Ovary (tissue), 10 donors: ENCODE measurements at places on chromosomes 16 and 17. TPM values are rescaled to one million over a fixed set of nuclear protein-coding genes. Genes with fewer than 3 reads are reported as not detected.

HIC1 gene
- total RNA-seq, result 41.0 TPM

ABCA8 gene
- total RNA-seq, result 218 TPM

TAC4 gene
- not detected for total RNA-seq

GRCh38 chr17:76266244-76266938 lies 1.2 kb downstream of the UBALD2 start:
- H3K27me3 ChIP-seq, result no peaks in the 10 kb centered on the region
- H3K27ac ChIP-seq, result peak overlapping the region; percentile 78
- peak; percentile 34 for DNase-seq
- H3K36me3 ChIP-seq, result no peaks in the 10 kb centered on the region

GRCh38 chr17:29837531-29837930 lies 92.5 kb downstream of the SSH2 start:
- H3K27ac ChIP-seq, result no peak overlapping the region
- H3K4me3 ChIP-seq, result no peak overlapping the region
- H3K27me3 ChIP-seq, result no peaks in the 10 kb centered on the region
- H3K36me3 ChIP-seq, result no peaks in the 10 kb centered on the region
- H3K4me1 ChIP-seq, result no peaks in the 10 kb centered on the region
- DNase-seq, result no peak

DNA sequence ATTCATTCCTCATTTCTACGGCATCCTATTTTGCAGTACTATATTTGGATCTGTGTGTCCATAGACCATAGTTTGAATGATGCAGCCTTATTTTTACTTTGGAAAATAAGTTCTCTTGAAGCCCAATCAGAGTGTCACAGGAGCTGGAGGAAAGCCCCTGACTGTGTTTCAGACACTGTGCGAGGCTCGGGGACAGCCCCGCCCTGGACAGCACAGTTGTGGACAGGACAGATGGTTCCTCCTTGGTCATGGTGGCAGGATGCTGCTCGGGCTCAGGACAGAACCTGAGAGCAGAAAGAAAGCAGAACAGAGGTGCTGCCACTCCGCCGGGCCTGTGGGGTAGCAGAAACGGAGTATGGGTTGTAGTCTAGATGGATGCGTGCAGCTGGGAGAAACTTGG lies 22.9 kb downstream of the BANP start:
- no peaks in the 10 kb centered on the region for H3K4me1 ChIP-seq
- H3K4me3 ChIP-seq, result no peak overlapping the region
- H3K27me3 ChIP-seq, result no peaks in the 10 kb centered on the region
- no peaks in the 10 kb centered on the region for H3K36me3 ChIP-seq

GRCh38 chr17:44084131-44084538 lies 13.6 kb downstream of the G6PC3 start:
- H3K27me3 ChIP-seq, result no peaks in the 10 kb centered on the region
- no peak overlapping the region for H3K27ac ChIP-seq
- no peak overlapping the region for H3K4me3 ChIP-seq
- H3K4me1 ChIP-seq, result peaks cover 2% of the 10 kb centered on the region
- H3K36me3 ChIP-seq, result no peaks in the 10 kb centered on the region
- no peak for DNase-seq

DNA sequence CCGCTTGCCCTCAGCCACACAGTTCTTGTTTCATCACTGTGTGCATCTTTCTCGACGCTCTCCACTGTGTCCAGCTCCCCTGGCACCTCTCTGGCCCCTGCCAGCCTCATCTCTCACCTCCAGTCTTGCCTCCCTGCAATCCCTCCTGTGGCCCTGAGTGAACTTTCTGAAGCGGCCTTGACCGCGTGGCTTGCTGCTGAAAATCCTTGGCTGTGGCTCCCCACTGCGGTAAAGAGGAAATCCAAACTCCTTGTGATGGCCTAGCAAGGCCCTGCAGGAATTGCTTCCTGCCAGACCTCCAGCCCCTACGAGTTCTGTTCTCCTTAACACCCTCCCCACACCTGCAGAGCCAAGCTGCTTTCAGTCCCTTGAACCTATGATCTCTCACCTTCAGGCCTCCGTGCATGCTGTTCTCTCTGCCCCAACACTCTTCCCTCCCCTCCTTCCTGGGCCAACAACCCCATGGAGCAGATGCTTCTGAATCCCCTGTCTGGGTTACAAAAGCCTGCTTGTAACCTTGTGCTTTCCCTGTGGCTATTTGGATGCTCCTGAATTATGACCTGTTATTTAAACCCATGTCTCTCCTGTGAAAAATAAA lies 33.6 kb upstream of the BRD7 start:
- no peaks in the 10 kb centered on the region for H3K36me3 ChIP-seq
- DNase-seq, result no peak
- no peaks in the 10 kb centered on the region for H3K4me1 ChIP-seq
- no peaks in the 10 kb centered on the region for H3K27me3 ChIP-seq
- H3K4me3 ChIP-seq, result no peak overlapping the region

DNA sequence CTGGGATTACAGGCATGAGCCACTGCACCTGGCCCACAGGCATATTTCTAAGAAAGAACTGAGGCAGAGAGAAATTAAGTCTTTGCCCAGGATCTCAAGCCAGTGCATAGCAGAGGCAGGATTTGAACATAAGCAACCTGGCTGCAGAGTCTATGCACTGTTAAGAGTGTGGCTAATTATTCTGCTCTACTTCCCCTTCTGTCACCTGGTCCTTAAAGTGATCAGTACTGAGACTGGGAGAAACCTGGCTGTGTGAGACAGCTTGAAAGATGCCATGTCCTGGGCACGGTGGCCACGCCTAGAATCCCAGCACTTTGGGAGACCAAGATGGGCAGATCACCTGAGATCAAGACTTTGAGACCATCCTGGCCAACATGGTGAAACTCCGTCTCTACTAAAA lies 58.1 kb downstream of the IQCK start:
- H3K4me1 ChIP-seq, result peaks cover under 1% of the 10 kb centered on the region
- H3K36me3 ChIP-seq, result no peaks in the 10 kb centered on the region
- no peak for DNase-seq
- H3K27me3 ChIP-seq, result no peaks in the 10 kb centered on the region
- no peak overlapping the region for H3K4me3 ChIP-seq

DNA sequence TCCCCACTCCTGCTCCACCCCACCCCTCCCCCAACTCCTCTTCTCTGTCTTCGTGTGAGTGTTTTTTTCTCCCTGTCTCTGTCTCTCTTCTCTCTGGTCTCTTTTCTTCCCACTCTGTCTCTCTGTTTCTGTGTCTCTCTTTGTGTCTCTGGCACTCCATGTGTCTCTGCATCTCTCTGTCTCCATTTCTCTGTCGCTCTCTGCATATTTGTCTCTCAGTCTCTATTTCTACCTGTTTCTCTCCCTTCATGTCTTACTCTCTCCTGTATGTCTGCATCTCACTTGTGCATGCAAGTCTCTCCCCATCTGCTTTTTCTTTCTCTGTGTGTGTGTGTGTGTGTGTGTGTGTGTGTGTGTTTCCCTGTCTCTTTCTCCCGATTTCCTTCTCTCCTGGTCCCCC lies 68.2 kb downstream of the LYRM1 start:
- no peaks in the 10 kb centered on the region for H3K4me1 ChIP-seq
- H3K36me3 ChIP-seq, result no peaks in the 10 kb centered on the region
- DNase-seq, result no peak
- H3K4me3 ChIP-seq, result no peak overlapping the region
- H3K27ac ChIP-seq, result no peak overlapping the region

DNA sequence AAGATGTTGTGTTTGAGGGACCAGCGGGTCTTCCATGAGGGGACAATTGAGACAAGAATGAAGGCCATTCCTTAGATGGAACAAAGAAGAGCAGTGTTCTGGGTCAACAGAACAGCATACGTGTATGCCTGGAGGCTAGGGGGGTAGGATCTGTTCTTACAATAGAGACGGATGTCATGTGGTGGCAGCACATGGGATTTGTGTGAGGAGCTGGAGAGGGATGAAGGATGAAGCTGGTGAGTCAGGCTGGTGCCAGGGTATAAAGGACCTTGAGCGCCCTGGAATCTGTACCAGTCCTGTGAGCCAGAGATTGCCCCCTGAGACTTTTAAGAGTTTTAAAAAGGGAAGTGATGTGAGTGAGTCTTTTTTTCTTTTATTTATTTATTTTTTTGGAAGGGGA lies 22.8 kb upstream of the WFDC1 start:
- DNase-seq, result no peak
- H3K27ac ChIP-seq, result no peak overlapping the region
- no peaks in the 10 kb centered on the region for H3K27me3 ChIP-seq
- H3K36me3 ChIP-seq, result no peaks in the 10 kb centered on the region

DNA sequence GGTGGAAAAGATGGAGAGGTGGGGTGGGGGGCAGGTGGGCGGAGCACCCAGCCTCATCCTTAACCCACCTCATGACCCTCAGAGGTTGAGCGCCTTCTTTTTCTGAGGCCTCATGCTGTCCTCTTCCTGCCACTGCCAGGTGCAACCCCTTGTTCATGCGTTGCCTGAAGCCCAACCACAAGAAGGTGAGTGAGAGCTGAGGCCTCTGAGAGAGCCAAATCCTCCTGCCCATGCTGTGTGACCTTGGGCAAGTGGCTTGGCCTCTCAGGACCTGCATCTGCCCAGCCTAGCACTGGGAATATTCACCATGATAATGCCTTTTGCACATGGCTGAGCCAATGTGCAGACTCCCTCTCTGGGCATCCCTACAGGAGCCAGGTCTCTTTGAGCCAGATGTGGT lies 32.1 kb downstream of the MYO15A start:
- H3K36me3 ChIP-seq, result no peaks in the 10 kb centered on the region
- H3K27me3 ChIP-seq, result no peaks in the 10 kb centered on the region
- H3K4me1 ChIP-seq, result no peaks in the 10 kb centered on the region
- no peak overlapping the region for H3K4me3 ChIP-seq
- no peak overlapping the region for H3K27ac ChIP-seq

GRCh38 chr16:66928702-66929388 lies 3.5 kb upstream of the RRAD start:
- H3K27me3 ChIP-seq, result no peaks in the 10 kb centered on the region
- DNase-seq, result no peak
- H3K4me1 ChIP-seq, result peaks cover 9% of the 10 kb centered on the region
- H3K4me3 ChIP-seq, result no peak overlapping the region

GRCh38 chr16:6374821-6375220 lies 957.8 kb upstream of the RBFOX1 start:
- no peak for DNase-seq
- H3K4me1 ChIP-seq, result no peaks in the 10 kb centered on the region
- no peaks in the 10 kb centered on the region for H3K36me3 ChIP-seq
- no peak overlapping the region for H3K27ac ChIP-seq
- H3K27me3 ChIP-seq, result no peaks in the 10 kb centered on the region

DNA sequence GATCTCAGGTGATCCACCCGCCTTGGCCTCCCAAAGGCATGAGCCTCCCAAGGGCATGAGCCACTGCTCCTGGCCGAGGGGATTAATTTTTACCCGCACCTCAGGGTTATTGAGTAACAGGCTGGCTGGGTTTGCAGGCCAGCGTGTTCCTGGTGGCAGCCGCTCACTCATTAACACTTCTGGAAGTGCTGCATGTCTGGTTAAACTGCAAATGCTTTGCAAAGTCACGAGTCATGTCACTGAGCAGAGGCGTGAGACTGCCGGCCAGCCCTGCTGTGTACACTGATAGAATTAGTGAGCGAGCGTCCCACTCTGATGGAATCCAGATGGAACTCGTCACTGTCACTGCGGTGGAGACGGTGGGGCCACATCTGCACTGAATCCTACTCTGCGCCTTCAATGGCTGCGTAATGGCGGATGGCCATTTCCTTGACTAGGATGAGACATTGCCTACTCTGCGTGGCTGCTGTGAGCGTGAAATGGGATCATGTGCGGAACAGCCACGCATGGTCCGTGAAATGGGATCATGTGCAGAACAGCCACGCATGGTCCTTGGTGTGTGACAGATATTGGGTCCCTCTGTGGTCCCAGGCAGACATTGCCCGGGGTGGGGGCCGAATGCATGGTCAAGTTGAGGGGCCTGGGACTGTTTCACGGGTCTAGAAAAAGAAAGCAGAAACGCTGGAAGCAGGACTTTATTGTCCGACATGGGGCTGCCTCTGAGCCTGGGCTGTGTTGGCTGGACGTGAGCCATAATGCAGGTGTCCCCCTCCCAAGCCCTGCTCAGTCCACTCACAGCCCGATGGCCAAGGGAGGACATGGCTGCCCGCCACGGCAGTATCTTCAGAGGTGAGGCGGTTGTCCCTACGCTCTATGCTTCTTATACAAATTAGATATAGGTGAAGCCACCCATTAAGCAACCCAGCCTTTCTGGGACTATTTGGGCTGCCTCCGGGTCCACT lies 740 bp upstream of the SLC5A10 start:
- no peaks in the 10 kb centered on the region for H3K27me3 ChIP-seq
- peaks cover 2% of the 10 kb centered on the region for H3K4me1 ChIP-seq
- no peak overlapping the region for H3K4me3 ChIP-seq
- no peak for DNase-seq

DNA sequence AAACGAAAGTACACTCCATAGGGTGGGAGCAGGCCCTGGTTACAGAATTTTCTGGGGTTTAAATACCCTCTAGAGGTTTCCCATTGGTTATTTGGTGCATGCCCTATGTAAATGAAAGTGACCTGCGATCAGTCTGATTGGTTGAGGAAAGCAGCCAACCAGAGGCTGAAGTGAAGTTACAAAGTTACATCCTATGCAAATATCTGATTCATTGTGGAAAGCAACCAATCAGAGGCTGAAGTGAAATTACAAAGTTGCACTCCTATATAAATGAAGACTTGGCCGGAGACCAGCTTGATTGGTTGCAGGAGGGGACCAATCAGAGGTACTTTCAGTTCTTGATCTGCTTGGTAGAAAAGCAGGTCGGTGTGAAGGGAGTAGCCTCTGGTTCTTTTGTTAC lies 24.4 kb downstream of the NAA60 start:
- no peaks in the 10 kb centered on the region for H3K36me3 ChIP-seq
- no peak for DNase-seq
- H3K4me1 ChIP-seq, result peaks cover 4% of the 10 kb centered on the region
- no peaks in the 10 kb centered on the region for H3K27me3 ChIP-seq

GRCh38 chr17:79203016-79203415 lies 128.4 kb downstream of the ENGASE start:
- H3K4me1 ChIP-seq, result no peaks in the 10 kb centered on the region
- no peak overlapping the region for H3K4me3 ChIP-seq
- DNase-seq, result no peak
- H3K27me3 ChIP-seq, result no peaks in the 10 kb centered on the region

DNA sequence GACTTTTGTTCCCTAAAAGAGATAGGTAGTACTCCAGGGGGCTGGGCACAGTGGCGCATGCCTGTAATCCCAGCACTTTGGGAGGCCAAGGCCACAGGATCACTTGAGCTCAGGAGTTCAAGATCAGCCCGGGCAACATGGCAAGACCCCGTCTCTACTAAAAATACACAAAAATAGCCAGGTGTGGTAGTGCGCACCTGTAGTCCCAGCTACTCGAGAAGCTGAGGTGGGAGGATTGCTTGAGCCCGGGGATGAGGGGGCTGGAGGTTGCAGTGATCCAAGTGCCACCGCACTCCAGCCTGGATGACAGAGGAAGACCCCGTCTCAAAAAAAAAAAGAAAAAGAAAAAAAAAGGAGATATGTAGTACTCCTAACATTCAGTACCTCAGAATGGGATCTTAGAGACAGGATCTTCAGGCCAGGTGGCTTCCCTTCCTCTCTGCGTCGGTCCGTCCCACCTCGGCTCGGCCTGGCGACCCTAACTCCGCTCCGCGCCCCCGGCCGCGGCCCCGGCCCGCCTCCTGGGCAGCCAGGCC lies 89.6 kb downstream of the CDC27 start:
- no peaks in the 10 kb centered on the region for H3K27me3 ChIP-seq
- H3K27ac ChIP-seq, result peak overlapping the region; percentile 70
- peaks cover 3% of the 10 kb centered on the region for H3K4me1 ChIP-seq
